ENCODE measurements at places on chromosomes 1 and 21.

DNA sequence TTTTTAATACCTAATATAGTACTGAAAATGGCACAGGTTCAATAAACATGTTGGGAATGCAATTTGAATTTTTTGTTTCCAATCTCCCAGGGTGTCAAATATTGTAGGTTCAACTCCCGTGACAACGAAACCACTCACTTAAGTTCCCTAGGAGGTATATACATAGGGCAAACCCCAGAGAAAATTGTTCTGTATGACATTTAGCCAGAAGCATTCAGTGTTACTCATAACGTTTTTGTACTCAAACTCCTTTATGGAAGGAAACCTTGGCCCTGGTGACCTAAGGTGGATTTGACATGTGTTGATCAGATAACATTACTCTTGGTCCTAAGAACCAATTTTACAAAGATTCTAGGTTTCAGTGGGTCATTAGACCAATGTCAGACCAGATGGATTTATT, 110.6 kb downstream of the USP25 start:
- no peak for DNase-seq

GRCh38 chr21:43207868-43208267, 39.1 kb downstream of the CRYAA start:
- no peak for DNase-seq

GRCh38 chr1:205374210-205375078, 17.7 kb upstream of the KLHDC8A start:
- DNase-seq = no peak

GRCh38 chr1:23184212-23184934, 15.7 kb upstream of the LUZP1 start:
- peak; percentile 12 for DNase-seq

- no peak for DNase-seq
Measured at GRCh38 chr1:80211691-80212380, 1205.3 kb upstream of the ADGRL4 start.
